ENCODE measurements at places on chromosomes 1 and 21. TPM values are rescaled to one million over a fixed set of nuclear protein-coding genes. Genes with fewer than 3 reads are reported as not detected.

The NBPF4 gene
- total RNA-seq: not detected

The INSRR gene
- total RNA-seq: not detected

The TMEM269 gene
- total RNA-seq: not detected

The LIPI gene
- total RNA-seq: not detected

The PKP1 gene
- under 0.01 TPM for total RNA-seq

The FAM177B gene
- total RNA-seq: not detected

The OR2T2 gene
- not detected for total RNA-seq

The DNM3 gene
- total RNA-seq: 2.0 TPM

The RC3H1 gene
- total RNA-seq: 35.7 TPM

The KCNK2 gene
- 64.3 TPM for total RNA-seq

The FAM110D gene
- not detected for total RNA-seq

The VWA5B1 gene
- not detected for total RNA-seq

The APOBEC4 gene
- not detected for total RNA-seq

The CHD5 gene
- total RNA-seq: 0.09 TPM

The CRABP2 gene
- 62.7 TPM for total RNA-seq

The PLA2G2A gene
- 0.27 TPM for total RNA-seq

The MTFR1L gene
- total RNA-seq: 44.6 TPM

The MFAP2 gene
- total RNA-seq: 47.7 TPM

The LCE1B gene
- total RNA-seq: not detected

The MUTYH gene
- total RNA-seq: 7.7 TPM

The RPS27 gene
- total RNA-seq: 2,665 TPM

The ALX3 gene
- not detected for total RNA-seq

The AMY1C gene
- not detected for total RNA-seq

The RNU1-1 gene
- total RNA-seq: 2,882 TPM

The NTNG1 gene
- total RNA-seq: 2.0 TPM

The CSF1 gene
- total RNA-seq: 61.9 TPM

The ARHGAP30 gene
- total RNA-seq: not detected

The CLDN19 gene
- total RNA-seq: not detected

The CA6 gene
- total RNA-seq: not detected

The TSNAX gene
- 28.9 TPM for total RNA-seq

The TRNP1 gene
- 19.1 TPM for total RNA-seq

The ASAP3 gene
- total RNA-seq: 46.9 TPM

The LCE1C gene
- total RNA-seq: not detected

The RPE65 gene
- not detected for total RNA-seq

The LCE1F gene
- not detected for total RNA-seq

The ABCG1 gene
- total RNA-seq: 0.08 TPM

The TDRD5 gene
- total RNA-seq: not detected

The LRRC39 gene
- 3.7 TPM for total RNA-seq

The CELA2A gene
- total RNA-seq: not detected

The CYP4A11 gene
- total RNA-seq: not detected

The ADAMTS5 gene
- 4.6 TPM for total RNA-seq

The RHOU gene
- total RNA-seq: 4.2 TPM

The SEC16B gene
- 4.8 TPM for total RNA-seq

The KCNA3 gene
- under 0.01 TPM for total RNA-seq

The KCNK1 gene
- total RNA-seq: 2.9 TPM
